Type B pancreatic cell (in vitro differentiated cells): ENCODE measurements at places on chromosomes 12 and 14.

DNA sequence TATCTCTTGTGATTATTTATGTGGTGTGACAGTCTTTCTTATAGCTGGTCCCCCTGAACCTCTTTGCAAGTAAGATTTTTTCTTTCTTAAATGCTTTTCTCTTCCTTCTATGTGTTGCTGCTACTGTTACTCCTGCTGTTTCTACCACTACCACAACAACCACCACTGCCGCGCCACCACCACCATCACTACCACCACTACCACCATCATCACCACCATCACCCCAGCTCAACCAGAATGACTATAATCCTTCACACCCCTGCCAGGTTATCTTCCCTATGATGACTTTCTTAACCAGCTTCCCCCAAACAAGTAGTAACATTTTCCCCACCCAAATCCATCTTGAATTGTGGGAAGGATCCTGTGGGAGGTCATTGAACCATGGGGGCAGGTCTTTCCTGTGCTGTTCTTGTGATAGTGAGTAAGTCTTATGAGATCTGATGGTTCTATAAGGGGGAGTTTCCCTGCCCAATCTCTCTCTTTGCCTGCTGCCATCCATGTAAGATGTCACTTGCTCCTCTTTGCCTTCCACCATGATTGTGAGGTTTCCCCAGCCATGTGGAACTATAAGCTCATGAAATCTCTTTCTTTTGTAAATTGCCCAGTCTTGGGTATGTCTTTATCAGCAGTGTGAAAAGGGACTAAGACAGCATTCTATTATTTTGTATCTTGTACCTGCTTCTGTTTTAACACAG lies 52.2 kb downstream of the CHST11 start:
- no peak for DNase-seq
- H3K36me3 ChIP-seq = peaks cover 6% of the 10 kb centered on the region
- peaks cover 44% of the 10 kb centered on the region for H3K4me1 ChIP-seq
- H3K27me3 ChIP-seq = no peaks in the 10 kb centered on the region

GRCh38 chr14:81221579-81222102 lies 882 bp upstream of the GTF2A1 start:
- DNase-seq = no peak
- peaks cover 7% of the 10 kb centered on the region for H3K36me3 ChIP-seq
- peaks cover 8% of the 10 kb centered on the region for H3K27me3 ChIP-seq
- peaks cover 20% of the 10 kb centered on the region for H3K4me1 ChIP-seq
- peak overlapping the region; percentile 96 for H3K4me3 ChIP-seq

DNA sequence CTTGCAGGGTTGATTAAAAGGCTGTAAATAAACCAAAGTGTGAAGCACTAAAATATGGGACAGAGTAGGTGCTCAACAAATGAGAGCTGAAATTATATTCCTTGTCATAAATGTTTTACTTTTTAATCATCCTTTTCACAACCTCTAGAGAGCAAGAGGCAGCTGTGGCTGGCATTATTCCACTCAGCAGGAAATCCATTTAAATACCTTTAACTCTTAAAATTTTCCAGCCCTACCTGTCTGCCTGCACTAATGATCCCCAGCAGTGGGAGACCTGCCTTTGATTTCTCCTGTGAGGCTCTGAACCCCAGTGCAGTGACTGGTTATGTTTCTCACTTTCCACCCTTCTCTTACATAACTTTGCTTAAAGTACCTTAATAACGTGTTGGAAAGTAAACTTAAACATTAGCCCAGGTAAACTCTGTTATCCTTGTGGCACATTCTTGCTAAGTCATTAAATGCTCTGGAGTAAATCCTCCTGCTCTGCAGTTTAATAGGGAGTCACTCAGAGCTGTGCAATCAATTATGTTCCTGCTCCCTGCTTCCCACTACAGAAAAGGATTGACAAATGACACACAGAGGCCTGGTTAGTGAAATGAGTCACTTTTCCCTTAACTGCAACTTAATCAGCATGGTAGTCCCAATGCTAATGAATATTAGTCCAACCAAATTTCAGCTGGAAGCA lies 755.7 kb upstream of the USP15 start:
- no peaks in the 10 kb centered on the region for H3K36me3 ChIP-seq
- H3K4me3 ChIP-seq = no peak overlapping the region
- H3K27ac ChIP-seq = no peak overlapping the region
- no peak for DNase-seq

- peak within 1 kb of the TSS; percentile 92 for H3K4me3 ChIP-seq
- H3K36me3 ChIP-seq = peaks cover 4% of the 10 kb centered on the region
- H3K27ac ChIP-seq = peak within 1 kb of the TSS; percentile 98
- peaks cover 27% of the 10 kb centered on the region for H3K27me3 ChIP-seq
- peak; percentile 79 for DNase-seq
Measured at GRCh38 chr14:61321385-61322010, at the start of gene PRKCH. PRKCH (plus strand) TSS chr14:61321579; CDS start chr14:61322102, 523 bp downstream.

GRCh38 chr12:132630672-132631071 lies 12.1 kb downstream of the P2RX2 start:
- no peaks in the 10 kb centered on the region for H3K27me3 ChIP-seq
- no peak for DNase-seq

- H3K4me3 ChIP-seq = no peak overlapping the region
- no peaks in the 10 kb centered on the region for H3K4me1 ChIP-seq
- H3K36me3 ChIP-seq = no peaks in the 10 kb centered on the region
- DNase-seq = no peak
- H3K27me3 ChIP-seq = peaks cover 15% of the 10 kb centered on the region
Measured at GRCh38 chr12:118682656-118683055, 298.7 kb upstream of the SRRM4 start.

DNA sequence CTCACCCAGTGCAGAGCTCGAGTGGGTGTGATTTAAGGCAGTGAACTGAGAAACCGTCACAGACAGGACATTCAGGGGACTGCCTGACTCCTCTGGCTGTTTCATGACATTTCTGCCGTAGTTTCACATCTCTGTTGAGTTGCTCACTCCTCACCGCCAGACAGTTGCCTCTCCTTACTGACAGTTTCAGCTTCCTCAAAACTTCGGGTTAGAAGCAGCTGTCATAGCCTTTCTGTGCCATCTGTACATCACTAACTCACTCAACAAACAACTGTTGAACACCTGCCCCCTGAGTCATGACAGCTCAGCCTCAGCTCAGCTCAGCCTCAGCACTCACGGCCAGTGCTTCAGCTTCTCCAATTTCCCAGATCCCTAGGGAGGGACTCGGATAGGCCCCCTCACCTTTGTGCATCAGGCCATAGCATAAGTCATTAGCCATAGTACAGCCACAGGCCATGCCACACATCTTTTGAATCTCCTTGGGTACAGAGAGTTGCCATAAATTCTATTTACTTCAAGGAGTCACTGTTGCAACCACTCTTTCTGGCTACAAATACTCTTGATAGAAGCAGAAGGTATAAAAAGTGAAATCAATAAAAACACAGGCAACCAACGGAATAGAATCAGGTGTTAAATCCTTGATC lies 6.2 kb upstream of the SLC15A4 start:
- no peak overlapping the region for H3K27ac ChIP-seq
- no peaks in the 10 kb centered on the region for H3K36me3 ChIP-seq
- peaks cover 6% of the 10 kb centered on the region for H3K4me1 ChIP-seq
- no peaks in the 10 kb centered on the region for H3K27me3 ChIP-seq

DNA sequence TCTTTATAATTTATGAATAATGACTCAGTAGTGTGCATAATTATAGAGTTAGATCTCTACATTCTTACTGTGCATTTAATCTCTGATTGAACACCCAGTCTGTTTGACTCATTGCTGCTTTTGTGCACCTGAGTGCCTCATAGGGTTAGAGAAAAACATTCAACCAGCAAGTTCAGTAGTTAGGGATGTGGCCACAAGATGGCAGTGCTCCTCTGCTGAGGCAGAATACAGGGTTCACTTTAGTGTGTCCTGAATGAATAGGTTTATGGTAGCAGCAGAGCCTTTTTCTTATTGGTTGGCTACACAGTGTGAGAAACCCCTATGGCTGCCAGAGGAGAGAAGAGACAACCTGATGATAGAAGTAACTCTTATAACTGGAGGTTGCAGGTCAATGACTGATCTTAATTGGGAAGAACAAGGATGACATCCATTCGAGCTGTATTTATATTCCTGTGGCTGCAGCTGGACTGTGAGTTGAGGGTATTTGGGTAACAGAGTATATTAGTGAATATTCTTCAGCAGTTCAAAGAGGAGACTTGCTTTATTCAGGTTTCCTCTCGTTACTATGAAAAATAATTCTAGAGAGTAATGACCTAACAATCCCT lies 194.9 kb upstream of the OR4E1 start:
- DNase-seq = no peak
- H3K36me3 ChIP-seq = no peaks in the 10 kb centered on the region
- H3K27ac ChIP-seq = no peak overlapping the region
- H3K4me3 ChIP-seq = no peak overlapping the region
- H3K27me3 ChIP-seq = peaks cover 17% of the 10 kb centered on the region

GRCh38 chr12:71045781-71046180 lies 112.0 kb downstream of the TSPAN8 start:
- H3K36me3 ChIP-seq = no peaks in the 10 kb centered on the region
- no peaks in the 10 kb centered on the region for H3K27me3 ChIP-seq
- H3K4me1 ChIP-seq = no peaks in the 10 kb centered on the region

DNA sequence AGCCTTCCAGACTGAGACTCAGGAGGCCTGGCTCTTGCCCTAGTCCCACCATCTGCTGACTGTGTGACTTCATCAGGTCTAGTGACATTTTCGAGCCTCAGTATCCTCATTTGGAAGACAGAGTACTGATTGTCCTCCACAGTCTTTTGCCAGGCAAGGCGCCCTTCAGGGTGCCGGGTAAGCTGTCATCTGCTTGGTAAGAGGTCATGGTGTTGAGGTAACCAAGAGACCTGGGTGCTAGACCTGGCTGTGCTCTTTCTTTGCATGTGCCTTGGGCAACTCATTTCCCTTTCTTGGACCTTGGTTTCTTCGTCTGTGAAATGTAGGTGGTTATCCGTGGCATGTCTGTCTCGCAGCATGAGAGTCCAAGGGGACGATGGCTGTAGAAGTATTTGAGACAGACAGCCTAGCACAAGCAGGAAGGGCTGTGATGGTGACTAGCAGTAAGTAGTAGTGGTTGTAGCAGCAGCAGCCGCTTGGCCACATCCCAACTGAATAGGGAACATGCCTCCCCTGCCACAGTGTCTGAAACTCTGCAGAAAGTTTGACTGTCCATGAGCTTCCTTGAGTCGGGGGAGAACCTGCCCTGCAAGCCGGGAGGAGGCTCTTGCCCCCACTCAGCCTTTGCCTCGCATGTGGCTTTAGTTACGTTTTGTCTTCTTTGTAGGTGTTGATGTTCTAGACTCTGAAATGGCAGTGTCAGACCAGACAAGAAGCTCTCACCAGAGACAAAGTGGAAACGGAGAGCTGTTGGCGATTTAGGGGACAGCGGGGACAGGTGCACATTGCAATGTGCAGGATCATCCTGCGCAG lies 40.3 kb downstream of the EVL start:
- H3K4me1 ChIP-seq = peaks cover 31% of the 10 kb centered on the region
- no peak overlapping the region for H3K4me3 ChIP-seq
- H3K27ac ChIP-seq = no peak overlapping the region

- H3K27ac ChIP-seq = no peak overlapping the region
- no peak overlapping the region for H3K4me3 ChIP-seq
- no peak for DNase-seq
- H3K36me3 ChIP-seq = no peaks in the 10 kb centered on the region
Measured at GRCh38 chr12:10031321-10031720, 839 bp downstream of the CLEC9A start.
